ENCODE measurements at places on chromosomes 12 and 14.

DNA sequence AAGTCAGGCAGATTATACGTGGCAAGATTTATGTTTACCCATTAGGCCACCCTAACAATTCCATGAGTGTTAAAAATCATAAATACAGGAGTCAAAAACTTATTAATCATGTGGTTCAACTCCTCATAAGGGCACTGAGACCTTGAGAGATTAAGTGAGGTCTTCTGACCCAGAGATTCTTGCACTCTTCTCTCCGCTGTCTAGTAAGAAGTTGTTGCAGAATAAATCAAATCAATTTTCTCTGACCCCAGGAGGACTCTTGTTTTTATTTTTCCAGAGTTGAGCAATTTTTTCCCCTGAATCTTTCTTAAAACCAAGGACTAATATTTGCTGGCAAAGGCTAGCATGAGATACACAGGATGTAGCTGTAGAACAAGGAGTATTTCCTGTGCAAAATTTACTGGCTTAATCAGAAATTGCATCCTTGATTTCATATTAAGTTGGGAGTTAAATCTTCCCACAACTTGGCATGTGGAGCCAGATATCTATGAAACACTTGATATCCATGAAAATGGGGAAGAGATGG lies 90.9 kb upstream of the PTHLH start:
- DNase-seq: no peak

DNA sequence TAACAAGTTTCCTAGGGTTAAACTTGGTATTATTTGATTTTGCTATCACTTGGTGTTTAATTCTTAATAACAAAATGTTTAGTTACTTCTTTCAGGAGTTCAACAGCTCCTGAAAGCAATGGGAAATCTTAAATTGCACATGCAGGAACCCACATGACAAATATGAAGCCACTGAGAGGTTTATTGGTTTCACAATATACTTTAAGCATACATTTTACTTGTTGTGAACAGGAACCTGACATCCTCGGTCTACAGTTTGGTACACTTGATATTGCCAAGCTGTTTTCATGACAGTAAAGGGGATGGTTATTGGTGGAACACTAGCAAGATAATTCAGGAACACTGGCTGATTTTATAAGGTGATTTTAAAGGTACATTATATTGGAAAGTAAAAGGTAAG lies 46.2 kb downstream of the SLC38A1 start:
- no peak for DNase-seq

GRCh38 chr12:68425998-68426397 lies 93.8 kb upstream of the MDM1 start:
- no peak for DNase-seq

DNA sequence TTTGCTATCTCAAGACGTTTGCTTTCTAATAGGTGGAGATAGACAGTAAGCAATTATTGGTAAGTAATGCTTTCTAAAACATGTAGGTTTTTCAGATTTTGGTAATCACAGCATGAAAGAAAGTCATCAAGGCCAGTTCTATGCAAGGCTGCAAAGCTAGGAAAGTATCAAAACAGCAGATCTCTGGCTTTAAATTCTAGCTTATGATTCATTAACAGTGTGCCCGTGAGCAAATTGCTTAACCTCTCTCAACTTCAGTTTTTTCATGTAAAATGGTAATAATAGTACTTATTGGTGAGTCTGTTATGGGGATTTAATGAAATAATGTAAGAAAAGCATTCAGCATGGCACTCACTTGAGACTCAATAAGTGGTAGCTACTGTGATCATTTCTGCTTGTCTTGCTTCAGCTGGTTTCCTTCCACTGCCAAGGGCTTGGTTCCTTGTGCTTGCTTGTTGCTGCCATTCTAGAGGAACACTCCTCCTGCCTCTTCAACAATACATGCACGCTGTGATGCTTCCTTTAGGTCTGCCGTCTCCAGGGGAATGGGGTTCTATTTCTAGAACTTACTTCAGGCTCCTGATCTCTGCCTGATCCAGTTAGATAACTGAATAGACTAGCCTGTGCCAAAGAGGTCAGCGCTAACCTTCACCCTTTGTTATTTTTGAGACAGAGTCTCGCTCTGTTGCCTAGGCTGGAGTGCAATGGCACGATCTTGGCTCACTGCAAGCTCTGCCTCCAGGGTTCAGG lies 88.4 kb downstream of the CAND1 start:
- no peak for DNase-seq

- DNase-seq: no peak
These were observed 24.0 kb upstream of the TSPAN11 start for GRCh38 chr12:30902596-30902995.

DNA sequence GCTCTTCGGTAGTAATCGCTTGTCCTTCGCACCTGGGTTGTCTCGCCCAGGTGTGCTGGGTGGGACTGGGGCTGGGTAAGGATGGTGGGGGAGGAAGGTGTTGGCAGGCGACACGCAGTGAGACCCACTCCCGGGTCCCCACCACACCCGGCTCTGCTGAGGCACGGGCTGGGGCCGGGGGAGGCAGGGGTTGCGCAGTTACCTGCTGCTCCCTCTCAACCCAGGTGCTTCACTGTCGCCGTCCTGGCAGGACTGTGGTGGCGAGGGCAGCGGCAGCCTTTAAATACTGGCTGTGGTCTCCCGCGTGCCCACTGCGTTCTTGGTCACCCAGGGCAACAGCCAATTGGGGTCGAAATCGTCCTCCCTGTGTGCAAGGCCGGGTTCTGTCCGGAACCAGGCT lies at the start of gene CCER1:
CCER1 (minus strand) TSS at position 256 of the 400 bp plus-strand sequence. CDS start 434 bp downstream, outside the sequence.
- no peak for DNase-seq

- peak; percentile 4 for DNase-seq
These were observed 2.0 kb upstream of the MDM1 start for GRCh38 chr12:68334132-68334531.

DNA sequence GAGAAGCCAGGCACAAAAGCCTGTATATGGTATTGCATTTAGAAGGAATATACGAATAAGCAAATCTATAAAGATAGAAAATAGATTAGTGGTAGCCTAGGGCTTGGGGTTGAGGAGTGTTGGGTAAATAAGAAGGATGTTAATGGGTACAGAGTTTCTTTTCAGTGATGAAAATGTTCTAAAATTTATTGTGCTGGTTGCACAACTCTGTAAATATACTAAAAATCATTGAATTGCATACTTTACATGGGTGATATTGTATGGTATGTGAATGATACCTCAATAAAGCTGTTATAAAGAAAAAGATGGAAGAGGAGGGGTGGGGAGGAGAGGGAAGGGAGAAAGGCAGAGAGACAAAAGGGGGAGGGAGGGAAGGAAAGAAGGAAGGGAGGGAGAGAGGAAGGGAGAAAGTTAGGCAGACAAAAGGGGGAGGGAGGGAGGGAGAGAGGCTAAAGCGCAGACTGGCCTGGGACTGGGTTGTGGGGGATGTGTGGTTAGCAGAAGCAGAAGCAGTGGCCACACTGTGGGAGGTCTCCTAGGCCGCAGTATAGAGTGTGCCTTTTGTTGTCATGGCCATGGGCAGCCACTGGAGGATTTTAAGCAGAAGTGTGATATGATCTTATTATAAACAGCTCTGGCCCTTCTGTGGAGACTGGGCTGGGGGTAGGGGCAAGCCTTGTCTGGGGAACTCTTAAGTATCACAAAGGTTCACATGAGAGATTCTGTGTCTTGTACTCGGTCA lies 73.6 kb upstream of the ELK3 start:
- DNase-seq: no peak

- no peak for DNase-seq
These were observed 39.5 kb downstream of the UBR7 start for GRCh38 chr14:93246534-93246933.

GRCh38 chr12:83573671-83574070 lies 887.0 kb downstream of the TMTC2 start:
- DNase-seq: no peak

DNA sequence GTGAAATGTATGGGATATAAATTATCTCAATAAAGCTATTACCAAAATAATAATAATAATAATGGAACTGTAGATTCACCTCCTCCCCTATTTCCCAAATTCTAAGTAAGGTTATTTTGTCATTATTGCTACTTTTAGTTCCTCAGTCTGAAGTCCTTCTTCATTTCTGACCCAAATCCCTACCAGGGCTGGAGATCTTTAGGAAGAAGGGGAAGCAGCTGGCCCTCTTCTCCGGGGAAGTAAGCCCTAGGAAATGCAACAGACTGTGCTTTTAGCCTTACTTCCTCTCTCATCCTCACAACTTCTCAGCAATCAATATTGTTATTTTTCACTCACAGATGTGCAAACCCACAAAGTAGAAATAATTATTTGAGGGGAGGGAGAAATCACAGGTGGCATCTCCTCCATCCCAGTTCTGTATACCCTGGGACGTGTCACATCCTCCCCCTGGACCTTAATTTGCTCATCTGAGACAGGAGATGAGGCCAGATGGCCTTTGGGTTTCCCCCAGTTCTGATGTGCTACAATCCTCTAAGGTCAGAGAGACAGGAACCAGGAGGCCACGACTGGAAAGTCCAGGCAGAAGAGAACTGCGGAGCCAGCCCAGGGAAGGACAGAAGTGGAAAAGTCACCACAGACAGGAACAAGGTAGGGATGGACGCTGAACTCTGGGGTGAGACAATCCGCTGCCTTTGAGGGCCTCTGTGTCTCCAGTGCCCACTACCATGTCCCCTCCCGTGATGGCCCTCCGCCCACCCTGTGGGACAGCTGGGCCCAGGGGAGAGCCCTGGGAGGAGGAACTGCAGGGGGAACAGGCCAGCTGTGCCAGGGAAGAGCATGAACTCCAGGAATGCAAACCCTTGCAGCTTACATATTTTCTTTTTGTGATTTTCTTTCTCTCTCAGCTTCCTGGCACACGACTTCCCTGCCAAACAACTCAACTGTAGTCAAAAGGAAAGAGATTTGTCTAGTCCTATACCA lies 10.6 kb upstream of the TNFRSF1A start:
- DNase-seq: no peak

DNA sequence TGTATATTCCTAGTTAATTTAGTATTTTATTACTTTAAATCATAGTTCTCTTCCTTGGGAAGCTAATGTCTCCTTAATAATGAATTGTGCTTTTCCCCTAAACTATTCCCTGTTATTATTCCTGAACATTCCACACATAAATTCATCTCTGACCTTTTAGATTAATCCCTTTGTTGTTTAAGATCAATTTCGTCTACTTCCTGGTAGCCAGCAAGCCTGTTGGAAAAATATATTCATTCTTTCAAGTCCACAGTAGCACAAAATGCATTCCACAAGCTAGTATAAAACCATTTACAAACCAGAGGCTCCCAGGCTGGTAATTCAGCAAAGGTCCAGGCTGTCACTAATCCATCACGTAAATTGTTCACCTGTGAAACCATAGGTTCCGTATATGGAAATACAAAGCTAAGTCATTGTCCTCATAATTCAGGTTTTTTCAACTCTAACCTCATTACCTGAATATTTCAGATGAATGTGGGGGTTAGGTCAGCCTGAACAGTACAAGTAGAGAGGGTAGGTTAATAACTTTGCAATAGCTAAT lies 232.7 kb downstream of the SEC23A start:
- DNase-seq: no peak

- no peak for DNase-seq
These were observed 150.3 kb upstream of the AVPR1A start for GRCh38 chr12:63301311-63301710.

DNA sequence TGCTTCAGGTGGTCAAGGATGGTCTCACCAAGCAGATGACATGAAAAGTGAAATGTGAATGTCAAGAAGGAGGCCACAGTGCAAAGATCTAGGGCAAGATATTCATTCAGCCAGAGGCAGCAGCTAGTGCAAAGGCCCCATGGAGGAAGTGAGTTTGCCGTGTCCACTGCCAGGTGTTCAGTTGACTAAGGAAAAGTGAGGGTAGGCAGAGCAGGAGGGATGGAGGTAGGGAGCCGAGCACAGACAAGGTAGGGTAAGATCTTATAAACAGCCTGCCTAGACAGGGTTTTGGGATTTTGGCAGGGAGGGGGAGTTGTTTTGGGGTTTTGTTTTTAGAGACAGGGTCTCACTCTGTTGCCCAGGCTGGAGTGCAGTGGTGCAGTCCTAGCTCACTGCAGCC lies 11.9 kb downstream of the PPP2R5C start:
- no peak for DNase-seq

DNA sequence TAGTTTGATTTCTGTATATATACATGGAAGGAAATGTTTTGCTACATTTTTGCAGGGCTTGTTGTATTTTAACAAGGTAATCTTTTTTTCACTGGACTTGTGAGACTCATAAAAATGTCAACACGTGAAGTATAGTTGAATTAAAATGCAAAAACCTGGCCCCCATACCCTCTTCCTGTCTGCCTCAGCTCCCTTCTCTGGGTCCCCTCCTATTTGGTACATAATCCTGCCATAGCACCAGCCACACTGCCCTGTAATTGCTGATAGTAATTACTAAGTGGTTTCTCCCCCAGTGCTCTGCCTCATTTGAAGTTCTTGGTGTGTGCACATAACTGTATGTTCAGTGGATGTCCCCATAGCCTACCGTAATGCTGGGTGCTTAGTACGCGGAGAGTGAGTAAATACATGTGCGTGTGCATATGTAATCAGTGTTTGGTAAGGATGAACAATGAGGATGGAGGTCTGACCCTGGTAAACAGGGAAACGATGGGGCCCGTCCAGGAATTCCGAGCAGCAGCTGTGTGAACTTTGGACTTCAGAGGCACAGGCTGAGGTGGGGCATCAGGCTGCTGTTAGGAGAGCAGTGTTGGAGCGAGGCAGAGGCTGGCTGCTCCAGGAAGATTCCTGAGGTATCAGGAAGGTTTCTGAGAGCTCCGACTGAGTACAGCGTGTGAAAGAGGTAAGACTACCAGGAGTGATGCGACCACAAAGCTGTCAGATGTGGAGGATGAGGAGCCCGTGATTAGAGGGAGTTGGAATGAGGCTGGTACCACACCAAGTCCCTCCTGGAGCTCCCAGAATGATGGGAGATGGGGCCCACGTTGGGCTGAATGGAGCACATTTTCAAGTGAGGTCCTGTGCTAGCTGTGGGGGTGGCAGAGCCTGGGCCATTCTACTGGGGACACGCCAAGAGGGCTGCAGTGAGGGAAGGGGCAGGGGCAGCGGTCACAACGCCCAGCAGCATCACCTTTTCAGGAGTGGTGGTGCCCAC lies 106.8 kb downstream of the PELI2 start:
- DNase-seq: no peak

Measured in stimulated activated CD4-positive, alpha-beta T cell treated with anti-CD3 and anti-CD28 coated beads, Interleukin-12 subunit alpha, Interleukin-12 subunit beta, amount 100 ng/mL, for 4 hours (primary cell).